ENCODE measurements at places on chromosomes 6 and 20.

DNA sequence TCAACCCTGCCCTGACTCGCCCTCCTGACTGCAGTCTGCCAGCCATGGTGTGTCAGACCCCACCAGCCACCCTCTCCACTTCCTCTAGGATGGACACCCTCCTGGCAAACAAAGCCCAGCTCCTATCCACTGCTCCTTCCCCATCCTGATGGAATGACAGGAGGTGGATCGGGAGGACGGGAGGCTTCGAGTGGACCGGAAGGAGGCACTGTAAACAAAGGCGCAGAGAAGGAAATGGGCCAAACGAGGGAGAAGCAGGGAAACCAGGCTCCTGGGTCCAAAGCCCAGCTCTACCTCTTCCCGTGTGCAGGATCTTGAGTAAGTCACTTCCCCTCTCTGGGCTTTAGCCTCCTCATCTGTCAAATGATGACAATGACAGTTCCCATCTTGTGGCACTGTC lies 40.2 kb downstream of the BPIFB1 start:
- no peak for DNase-seq

GRCh38 chr6:44268095-44268628 lies 2.1 kb upstream of the TMEM151B start:
- no peak for DNase-seq

GRCh38 chr6:127539272-127539671 lies 20.1 kb upstream of the MTCL3 start:
- DNase-seq: no peak

GRCh38 chr6:100461278-100461916 lies 3.3 kb downstream of the SIM1 start:
- no peak for DNase-seq

- DNase-seq: no peak
These were observed 181.4 kb downstream of the PHF3 start for GRCh38 chr6:63816982-63817436.
